ENCODE measurements at places on chromosomes 2 and 18.

- DNase-seq: no peak
Observed at GRCh38 chr2:3620834-3621233, 25.9 kb downstream of the COLEC11 start.

- no peak for DNase-seq
Observed at GRCh38 chr2:235576337-235576910, 82.6 kb downstream of the AGAP1 start.

GRCh38 chr2:218244204-218244603, 16.6 kb upstream of the GPBAR1 start:
- DNase-seq: no peak

- DNase-seq: no peak
Observed at GRCh38 chr2:22194218-22194617, 1070.5 kb downstream of the TDRD15 start.
